Stimulated activated CD4-positive, alpha-beta T cell treated with anti-CD3 and anti-CD28 coated beads, Interleukin-12 subunit alpha, Interleukin-12 subunit beta, amount 100 ng/mL, for 48 hours (primary cell): ENCODE measurements at places on chromosomes 2 and 18.

GRCh38 chr2:154692927-154693326 lies 5.6 kb upstream of the KCNJ3 start:
- DNase-seq = no peak

DNA sequence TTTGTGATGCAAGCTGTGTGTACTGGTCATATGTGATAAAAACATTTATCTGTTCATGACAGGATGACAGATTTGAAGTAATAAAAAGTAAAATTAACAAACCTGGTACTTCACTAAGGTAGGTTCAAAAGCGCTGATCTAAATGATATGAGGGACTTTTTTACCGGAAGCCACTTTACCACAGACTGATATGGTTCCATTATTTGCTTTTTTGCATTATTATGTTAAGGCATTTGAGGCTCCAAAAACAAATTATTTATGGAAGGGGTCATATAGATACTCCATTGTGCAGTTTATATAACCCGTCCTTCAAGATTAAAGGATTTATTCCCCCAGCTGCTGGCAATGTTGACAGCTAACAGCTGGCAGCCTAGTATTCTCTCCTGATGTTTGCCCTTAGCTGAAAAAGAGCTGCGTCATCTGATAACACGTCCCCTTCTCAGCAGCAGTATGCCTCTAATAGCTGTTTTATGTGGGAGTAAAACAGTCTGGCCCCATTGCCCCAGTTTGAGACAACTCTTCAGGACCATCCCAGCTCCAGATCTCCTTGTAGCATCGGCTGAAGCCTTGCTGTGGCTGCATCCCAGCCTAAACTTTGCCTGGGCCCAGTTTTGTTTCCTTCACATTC lies 84.8 kb upstream of the XIRP2 start:
- DNase-seq = no peak

GRCh38 chr18:76522122-76522503 lies 27.1 kb upstream of the ZNF516 start:
- DNase-seq = no peak

DNA sequence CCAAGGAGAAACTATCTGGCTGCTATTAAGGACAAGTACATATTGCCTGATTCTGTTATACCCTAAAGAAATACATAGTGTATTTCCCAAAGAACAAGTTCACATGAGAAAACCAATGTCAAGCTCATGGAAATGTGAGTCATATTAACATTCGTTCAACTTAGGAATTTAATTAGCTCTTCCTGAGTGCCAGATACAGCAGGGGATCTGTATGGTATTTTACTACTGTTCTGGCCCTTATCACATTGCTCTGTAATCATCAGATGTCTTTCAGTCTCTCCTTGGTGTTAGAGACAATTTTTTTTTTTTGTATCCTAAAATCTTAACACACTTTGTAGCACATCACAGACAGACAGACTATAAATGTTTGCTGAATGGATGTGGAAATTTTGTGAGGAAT lies 395.0 kb upstream of the CRIM1 start:
- no peak for DNase-seq

DNA sequence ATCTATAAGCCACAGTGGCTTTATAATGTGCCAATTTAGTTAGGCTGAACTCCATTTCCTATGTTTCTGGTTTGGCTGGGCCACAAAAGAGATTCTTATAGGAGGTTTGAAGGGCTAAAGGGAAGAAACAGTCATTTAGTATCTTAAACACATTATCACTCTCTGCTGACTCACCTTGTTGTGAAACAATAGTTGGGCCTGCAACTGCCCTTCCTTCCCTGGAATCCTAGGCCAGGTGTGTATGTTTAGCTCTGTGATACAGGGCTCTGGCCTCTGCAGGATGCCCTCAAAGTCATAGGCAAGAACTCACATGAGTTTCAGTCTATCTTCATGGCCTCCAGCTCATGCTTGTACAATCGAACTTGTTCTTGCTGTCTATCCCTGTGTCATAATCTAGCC lies 400.0 kb upstream of the CELF4 start:
- DNase-seq = no peak

DNA sequence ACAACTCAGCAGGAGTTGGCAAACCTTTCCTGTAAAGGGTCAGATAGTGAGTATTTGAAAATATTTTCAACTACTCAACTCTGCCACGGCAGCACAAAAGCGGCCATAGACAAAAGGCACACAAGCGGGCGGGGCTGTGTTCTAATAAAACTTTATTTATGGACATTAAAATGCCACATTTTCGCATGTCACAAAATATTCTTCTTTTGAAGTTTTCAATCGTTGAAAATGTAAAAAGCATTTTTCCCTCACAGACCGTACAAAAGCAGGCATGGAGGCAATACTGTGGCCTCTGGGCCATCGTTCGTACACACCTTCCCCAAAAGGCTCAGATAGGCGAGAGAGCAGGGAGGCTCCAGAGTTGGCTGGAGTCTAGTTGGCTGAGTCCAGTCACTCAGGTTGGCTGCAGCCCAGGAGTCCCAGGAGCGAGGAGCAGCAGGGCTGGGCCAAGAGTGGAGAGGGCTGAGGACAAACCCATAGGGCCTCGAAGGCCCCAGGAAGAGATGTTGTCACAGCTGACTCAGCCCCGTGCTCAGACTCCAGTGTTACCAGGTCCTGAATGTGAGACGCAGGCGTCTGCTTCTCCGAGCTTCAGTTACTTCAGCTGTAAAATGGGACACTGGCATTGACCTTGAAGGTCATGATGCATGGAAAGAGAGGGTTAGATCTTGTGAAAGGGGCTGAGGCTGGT lies 42.5 kb downstream of the SDC1 start:
- no peak for DNase-seq
